Activated CD4-positive, alpha-beta T cell treated with anti-CD3 and anti-CD28 coated beads, Interleukin-2, amount 50 U/mL, for 16 hours (primary cell): ENCODE measurements at places on chromosomes 12 and 14.

- DNase-seq, result peak; percentile 65
Observed at GRCh38 chr14:100072783-100073346, 7.6 kb downstream of the EVL start.

DNA sequence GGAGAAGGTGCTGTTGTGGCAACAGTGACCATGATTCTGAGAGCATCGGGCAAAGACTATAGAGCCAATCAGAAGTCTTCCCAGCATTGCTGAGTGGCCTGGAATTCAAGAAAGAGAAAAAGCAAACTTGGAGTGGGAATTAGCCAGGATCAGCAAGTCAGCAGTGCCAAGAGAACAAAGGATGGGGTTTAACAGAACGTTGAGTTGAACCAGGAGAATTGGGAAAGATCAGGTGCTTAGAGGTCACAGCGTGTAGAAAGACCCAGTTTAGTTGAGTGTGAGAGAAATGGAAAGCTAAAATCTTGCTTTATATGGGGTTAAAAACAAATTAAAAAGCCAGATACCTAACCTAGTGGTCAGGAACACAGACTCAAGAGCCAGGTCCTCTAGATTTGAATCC is 90.5 kb upstream of the DNM1L start:
- no peak for DNase-seq

DNA sequence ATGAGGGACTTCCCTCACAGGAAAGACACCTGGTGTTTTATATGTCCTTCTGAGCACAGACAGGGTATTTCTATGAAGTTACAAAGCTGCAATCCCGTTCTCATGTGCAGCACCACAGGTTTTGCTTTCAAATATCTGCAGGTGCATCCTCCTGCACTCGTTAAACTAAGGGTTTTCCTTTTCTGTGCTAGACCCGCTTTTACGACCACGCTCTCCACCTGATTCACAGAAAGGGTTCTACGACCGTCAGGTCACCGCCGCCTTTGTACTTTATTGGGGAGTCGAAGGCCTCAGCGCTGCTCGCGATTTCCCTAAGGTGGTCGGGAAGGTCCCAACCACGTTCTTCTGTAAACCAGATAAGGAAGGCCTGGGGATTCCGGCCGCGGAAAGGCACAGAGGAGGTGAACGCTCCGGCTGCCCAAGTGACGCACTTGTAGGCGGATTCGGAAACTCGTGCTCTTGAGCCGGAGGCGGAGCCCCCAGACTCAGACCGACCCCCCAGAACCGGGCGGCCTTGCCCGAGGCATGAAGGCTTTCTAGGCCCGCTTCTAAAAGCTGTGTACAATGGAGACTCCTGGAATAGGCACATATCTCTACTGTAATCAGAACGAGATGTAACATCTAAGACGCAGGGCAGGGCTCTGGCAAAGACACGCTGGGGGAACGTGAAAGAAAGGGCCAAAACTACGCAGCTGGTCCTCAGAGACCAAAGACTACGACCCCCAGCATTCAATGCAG is 995 bp upstream of the HSP90B1 start:
- peak; percentile 89 for DNase-seq

- no peak for DNase-seq
Observed at GRCh38 chr12:121538699-121539061, 42.1 kb downstream of the KDM2B start.

GRCh38 chr12:57237596-57237931 is 8.1 kb downstream of the SHMT2 start:
- no peak for DNase-seq

DNA sequence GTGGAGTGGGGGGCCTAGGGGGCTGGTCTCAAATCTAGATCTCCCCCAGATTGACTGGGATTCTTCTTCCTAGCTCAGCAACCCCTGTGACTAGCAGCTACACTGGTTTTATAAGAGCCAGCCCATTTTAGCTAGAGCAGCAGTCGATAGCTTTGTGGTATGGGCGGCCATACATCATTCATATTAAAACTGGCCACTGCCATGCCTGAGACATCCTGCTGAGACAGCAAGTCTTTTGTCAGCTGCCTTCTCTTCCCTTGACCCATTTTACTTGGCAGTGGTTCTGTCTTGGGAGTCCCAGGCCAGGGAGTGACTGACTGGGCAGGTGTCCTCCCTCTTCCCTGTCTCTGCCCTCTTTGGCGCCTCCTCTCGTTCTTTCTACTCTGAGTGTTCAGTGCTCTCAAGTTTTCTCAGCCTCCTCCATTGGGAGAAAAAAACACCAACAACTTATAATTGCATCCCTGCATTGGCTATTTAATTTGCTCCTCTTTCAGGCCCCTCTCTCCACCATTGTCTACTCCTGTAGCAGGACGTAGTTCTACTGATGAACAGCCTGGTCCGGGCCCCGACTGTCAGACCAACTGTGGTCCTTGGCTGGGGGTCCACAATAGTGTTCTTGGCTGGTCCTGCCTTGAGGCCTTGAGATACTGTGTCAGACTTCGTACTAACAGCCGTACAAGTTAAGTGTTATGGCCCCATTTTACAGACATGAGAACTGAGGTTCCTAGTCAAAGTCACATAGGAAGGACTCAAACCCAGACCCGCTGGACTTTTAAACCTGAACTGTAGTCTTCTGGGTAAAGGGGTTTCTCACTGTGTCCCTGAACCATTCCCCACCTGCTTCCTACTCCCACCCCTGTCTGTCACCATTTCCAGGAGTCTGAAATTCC is 18.3 kb upstream of the JDP2 start:
- no peak for DNase-seq

- no peak for DNase-seq
Observed at GRCh38 chr14:24130380-24130716, at the start of gene FITM1. Gene FITM1, plus strand, starts transcription at chr14:24130659. Its CDS starts 905 bp downstream, at chr14:24131564.

- DNase-seq, result no peak
Observed at GRCh38 chr12:68977909-68978610, 45.1 kb upstream of the CPM start.

DNA sequence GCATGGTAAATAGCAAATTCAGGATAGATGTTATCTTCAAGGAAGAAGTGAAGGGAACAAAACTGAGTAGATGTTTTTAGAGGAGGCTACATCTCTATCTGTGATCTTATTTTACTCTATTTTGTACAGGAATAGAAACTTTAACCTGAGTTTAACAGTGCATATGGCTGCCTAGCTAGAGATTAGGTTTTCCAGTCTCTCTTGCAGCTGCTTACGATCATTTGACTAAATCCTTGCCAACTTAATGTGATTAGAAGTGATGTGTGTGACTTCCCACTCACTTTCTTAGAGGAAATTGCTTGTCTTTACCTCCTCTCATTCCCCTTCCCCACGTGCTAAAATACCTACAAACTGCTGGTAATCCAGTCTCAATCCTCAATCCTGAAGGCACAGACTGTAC is 26.5 kb upstream of the SLC15A5 start:
- no peak for DNase-seq

DNA sequence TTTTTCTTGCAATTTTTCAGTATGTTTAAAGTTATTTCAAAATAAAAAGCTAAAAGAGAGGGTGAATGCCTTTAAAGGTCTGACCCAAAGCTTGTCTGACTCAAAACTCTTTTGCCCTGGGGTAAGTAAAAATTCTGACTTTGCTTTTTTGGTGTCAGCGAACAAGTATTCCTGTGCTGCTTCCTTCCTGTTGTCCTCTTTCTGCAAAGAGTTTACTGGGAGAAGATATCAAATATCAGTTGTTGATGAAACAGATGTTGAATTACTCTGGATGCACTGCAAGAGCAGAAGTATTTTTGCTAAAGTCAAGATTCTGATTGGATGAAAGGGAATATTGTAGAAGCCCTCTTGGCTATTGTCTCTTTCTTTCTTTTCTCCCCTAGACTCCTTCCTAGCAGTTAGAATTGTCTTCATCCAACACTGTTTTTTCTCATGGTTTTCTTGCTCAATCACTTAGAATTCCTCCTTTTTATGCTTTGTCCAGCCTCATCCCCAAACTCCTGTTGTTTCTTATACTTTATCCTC is 62.0 kb downstream of the DACT1 start:
- no peak for DNase-seq

DNA sequence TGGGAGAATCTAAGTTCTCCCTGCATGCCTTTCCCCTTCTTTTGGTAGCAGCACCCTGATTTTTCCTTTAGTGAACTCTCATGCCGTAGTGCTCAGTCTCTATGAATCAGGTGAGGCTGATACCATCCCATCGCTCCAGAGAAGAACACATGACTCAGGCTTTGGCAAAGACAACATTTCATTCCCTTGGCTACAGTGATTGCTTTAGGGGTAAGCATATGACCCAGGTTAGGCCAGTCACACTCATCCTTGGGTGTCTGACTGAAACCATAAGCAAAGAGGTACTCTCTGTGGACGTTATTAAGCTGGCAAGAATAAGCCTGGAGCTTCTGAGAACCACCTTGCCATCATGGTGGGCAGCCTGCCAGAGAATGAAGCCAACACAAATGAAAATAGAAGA is 141.8 kb downstream of the MYRFL start:
- DNase-seq, result no peak

GRCh38 chr12:108316176-108317086 is 22.7 kb downstream of the CMKLR1 start:
- no peak for DNase-seq

DNA sequence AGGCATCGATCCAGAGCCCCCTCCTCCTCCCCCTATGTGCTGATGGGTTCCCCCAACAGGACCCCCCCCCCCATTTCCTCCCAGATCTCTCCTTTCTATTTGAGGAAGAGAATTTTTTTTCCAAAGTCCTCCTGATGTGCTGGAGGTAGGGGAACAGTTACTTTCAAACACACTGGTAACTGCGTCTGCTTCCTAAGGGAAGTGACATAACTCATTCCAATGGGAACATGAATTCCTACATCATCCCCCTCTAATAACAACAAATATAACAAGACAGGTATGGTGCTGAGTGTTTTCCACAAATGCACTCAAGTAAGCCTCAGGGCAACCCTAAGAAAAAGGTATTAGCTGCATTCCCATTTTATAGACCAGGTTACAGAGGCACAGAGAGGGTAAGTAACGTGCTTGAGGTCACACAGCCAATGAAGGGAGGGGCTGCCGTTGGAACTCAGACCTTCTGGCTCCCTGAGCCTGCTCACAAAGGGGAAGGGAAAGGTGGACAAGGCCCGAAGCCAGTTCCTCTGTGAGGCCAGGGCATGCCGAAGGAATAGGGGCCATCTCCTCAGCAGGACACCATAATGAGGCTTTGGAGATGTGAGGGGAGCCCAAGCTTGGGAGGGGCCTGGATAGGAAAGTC is 121.1 kb upstream of the NCOR2 start:
- DNase-seq, result no peak

- no peak for DNase-seq
Observed at GRCh38 chr12:26062566-26062965, 62.3 kb downstream of the BHLHE41 start.

DNA sequence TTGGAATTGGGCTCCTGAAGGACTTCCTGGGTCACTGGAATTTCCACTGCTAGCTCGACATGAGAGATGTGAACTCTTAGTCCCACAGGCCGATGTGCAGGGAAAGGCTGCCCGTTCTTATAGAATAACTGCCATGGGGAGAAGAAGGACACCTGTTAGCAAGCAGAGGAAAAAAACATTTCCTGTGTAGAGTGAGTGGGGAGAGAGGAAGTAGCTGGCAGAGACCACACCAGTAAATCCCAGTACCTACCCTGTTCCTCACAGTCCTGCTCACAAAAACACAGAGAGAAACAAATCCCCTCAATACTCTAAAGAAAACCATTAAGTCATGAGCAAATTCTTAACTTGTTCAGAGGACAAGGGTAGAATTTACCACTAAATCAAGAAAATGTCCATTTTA is 29.5 kb downstream of the AREL1 start:
- DNase-seq, result no peak

- no peak for DNase-seq
Observed at GRCh38 chr14:89166633-89167032, 250.4 kb downstream of the FOXN3 start.

DNA sequence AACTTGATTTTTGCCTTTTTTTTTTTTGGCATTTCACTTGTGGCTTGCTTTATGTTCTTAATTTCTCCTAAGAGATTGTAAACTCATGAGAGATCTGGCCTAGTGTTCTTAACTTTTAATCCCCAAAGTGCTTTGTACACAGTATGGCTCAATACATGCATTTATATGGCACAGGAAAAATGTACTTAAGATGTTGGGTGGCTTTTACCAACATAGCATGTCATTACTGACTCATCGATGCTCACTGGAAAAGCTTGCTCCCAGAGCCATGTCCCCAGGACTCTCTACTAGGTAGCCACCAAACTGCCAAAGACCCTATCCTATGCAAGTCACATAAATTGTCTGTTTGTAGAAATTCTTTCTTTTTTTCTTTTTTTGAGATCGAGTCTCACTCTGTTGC is 13.1 kb upstream of the SMCO3 start:
- no peak for DNase-seq

- no peak for DNase-seq
Observed at GRCh38 chr12:108109954-108110353, 19.1 kb upstream of the WSCD2 start.

GRCh38 chr12:105433804-105434203 is 103.3 kb downstream of the C12orf75 start:
- no peak for DNase-seq

DNA sequence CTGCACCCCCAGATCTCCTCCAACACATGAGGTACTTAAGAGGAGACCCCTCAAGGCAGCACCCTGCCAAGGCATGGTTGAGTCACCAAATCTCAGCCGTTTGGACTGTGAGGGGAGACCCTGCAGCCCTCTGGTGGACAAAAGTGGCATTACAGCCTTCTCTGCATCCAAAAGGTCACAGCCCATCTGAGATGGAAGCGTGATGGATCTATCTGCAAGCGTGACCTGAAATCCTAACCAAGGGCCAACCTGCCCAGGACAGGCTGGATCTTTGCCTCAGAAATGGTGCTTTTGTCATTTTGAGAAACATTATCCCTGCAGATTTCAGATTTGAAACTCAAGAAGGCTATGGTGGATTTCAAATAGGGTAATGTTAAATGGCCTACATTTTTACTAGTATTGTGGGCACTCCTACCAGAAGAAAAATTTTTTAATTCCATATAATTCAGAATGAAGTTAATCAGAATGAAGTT is 23.7 kb upstream of the DHRS4 start:
- peak; percentile 79 for DNase-seq

- DNase-seq, result no peak
Observed at GRCh38 chr12:25041006-25041741, 92.3 kb upstream of the BCAT1 start.

DNA sequence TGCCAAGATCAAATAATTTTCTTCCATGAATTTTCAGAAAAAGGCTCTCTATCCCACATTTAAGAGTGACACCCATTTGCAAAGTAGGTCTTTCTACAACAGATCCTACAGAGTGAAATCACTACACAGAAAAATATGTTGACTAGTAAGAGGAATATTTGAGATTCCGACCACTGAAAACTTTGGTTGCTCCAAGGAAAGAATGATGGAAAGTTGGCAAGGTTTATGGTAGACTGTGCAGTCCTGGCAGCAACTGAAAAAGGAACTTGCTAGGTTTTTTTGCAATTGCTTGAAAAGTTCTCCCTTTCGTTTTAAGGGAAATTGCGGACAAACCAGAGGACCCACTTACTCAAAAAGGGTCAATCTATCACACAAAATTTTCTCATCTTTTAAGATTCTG is 83.1 kb upstream of the TSPAN8 start:
- no peak for DNase-seq

DNA sequence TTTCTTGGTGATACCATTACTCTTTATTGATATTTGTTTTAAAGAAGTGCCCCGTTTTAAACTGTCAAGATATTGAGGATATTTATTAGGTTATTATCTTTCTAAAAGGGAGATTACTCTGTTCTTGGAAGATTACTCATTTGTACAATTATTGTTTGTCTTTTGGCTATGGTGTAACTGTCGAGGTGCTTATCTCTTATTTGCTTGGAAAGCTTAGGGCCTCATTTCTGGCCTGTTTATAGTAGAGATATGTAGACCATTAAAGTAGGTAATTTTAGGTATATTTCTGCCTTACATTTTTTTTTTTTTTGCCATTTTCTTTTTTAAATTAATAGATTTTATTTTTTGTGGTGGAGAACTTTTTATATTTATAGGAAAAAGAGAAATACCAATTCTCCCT is 74.2 kb downstream of the KTN1 start:
- no peak for DNase-seq
